Activated naive CD4-positive, alpha-beta T cell treated with anti-CD3 and anti-CD28 coated beads for 36 hours (primary cell): ENCODE measurements at places on chromosomes 5 and 9. TPM values are rescaled to one million over a fixed set of nuclear protein-coding genes. Genes with fewer than 3 reads are reported as not detected.

SURF4 gene
- total RNA-seq = 302 TPM

LCN15 gene
- not detected for total RNA-seq

DNA sequence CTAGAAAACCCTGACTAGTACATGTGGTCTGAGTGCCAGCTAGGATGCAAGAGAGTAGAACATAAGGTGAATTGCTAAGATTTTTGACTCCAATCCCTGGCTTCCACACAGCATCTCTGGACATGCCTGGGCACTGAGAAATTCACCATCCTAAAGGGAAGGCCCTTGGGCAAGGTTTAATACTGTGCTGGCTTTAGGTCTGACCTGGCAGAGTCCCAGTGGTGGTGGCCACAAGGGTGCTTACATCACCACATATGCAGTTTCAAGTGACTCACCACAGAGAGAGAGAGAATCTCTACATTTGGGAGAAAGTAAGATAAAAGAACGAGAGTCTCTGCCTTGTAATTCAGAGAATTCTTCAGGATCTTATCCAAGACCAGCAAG lies 661.6 kb upstream of the C9orf72 start:
- H3K27ac ChIP-seq = no peak overlapping the region
- no peak for DNase-seq
- H3K36me3 ChIP-seq = no peaks in the 10 kb centered on the region
- H3K4me3 ChIP-seq = no peak overlapping the region

GRCh38 chr5:147397616-147398015 lies 112.3 kb downstream of the DPYSL3 start:
- no peaks in the 10 kb centered on the region for H3K27me3 ChIP-seq
- no peak overlapping the region for H3K4me3 ChIP-seq
- no peaks in the 10 kb centered on the region for H3K36me3 ChIP-seq
- H3K4me1 ChIP-seq = no peaks in the 10 kb centered on the region
- no peak overlapping the region for H3K27ac ChIP-seq
- DNase-seq = no peak

DNA sequence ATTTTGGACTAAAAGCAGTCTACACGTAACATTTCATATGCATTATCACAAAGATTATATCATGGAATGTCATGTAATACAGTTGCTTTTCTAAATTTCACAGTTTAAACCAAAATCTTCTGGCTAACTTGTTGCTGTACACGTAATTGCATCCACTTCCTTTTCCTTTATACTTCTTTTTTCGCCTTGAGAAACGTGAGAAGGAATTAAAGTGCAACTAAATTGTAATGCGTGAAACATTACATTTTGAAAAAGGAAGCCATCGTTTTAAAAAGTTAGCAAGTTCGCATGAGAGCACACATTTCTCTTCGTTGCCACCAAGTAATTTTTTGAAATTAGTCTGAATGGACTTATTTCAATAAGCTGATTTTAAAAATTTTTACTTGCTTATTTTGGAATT lies 80.0 kb downstream of the MEGF10 start:
- no peaks in the 10 kb centered on the region for H3K4me1 ChIP-seq
- H3K27ac ChIP-seq = no peak overlapping the region
- DNase-seq = no peak
- H3K4me3 ChIP-seq = no peak overlapping the region
- H3K36me3 ChIP-seq = no peaks in the 10 kb centered on the region
